Glomerular endothelial cell (primary cell): ENCODE measurements at places on chromosomes 7 and 10.

DNA sequence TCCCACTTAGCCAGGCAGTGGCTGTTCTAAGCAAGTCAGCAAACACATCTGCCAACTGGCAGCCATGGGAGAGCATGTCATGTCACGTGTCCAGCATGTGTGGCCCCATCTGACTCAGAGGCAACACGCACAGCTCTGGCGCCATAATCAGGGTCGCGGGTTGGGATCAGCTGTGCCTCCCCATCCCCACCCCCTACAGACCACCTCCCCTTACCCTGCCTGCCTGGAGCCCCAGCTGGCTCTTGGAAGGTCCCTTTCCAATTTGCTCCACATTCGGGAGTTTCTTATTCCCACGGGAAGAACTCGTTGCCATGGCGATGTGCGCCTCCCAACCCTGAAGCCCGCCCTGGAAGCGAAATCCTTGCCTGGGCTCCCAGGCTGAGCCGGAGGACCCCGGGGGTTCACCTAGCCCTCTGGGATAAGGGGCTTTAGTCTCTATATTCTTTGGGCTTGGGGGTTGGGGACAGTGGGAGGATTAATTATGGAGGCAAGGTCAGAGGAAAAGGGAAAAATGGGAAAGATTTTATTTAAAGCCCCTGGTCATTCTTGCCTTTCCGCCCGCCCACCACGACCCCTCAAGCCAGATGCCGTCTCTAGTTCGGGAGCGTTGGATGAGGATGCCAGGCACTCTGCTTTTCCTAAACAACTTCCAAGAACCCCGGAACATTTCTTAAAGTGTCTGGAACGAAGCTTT, 283.7 kb downstream of the ZEB1 start:
- DNase-seq: no peak

GRCh38 chr7:127766831-127767459, 115.0 kb downstream of the SND1 start:
- DNase-seq: no peak

- no peak for DNase-seq
These were observed 29.3 kb upstream of the GGCT start for GRCh38 chr7:30533886-30534285.

- DNase-seq: no peak
These were observed 59.3 kb downstream of the OSBPL3 start for GRCh38 chr7:24920451-24921361.

DNA sequence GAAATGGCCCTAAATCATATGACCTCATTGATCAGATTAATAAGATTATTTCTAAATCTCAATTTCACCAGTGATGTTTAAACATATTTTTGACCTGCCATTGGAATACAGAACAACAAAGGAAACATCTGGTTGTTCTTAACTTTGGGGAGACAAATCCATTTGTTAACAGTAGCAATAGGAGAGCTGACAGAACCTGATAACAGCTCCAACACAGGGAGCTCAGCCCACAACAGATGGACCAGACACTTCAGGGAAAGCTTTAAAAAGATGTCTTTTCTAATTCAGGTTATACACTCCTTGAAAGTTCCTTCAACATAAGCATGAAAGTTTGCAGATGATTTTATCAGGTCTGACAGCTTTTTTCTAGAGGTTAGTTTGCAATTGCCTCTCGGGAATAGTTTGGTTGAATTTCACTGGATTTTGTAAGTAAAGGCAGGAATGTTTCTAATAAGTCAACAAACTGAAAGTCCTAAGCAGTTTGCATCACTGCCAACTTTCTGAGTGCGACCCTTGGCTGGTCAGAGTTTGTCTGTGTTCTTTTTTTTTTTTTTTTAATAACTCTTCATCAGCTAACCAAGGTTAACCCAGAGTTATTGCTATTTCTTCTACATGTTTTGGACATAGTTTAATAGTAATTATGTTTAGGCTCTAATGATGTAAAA, 6.5 kb upstream of the MET start:
- no peak for DNase-seq

DNA sequence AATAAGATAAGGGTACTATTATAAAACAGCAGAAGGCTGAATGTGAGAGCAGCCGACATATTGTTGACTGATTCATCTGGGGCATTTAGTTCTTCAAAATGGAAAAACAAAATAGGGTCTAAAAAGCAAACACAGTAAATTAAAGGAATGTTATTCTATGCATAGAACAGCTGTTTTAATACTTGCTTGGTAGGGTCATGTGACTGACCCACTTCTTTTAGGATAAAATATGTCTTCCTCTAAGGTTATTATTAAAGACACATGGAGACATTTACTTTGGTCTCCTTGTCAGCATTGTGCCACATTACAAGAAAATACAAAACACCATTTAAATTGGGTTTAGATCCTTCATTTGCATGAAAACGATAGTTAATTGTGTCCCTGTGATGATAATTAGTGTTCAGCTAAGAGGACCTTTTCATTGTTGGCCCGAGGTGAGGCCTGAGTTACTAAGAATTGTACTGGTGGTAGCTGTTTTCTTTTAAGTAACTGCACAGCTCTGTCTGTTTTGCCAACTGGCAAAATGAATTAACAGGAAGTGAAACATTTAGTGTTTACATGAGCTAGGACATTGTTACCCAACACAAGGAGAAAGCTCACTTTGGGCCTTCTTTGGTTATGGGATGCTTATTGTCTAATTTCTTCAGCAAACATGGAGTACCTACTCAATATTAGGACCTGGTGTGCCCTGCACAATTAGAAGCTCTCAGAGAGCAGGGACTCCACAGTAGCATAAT, 764.4 kb downstream of the LRMDA start:
- no peak for DNase-seq

GRCh38 chr10:99062591-99062990, 173.1 kb downstream of the HPSE2 start:
- no peak for DNase-seq
